ENCODE measurements at places on chromosomes 6 and 20. TPM values are rescaled to one million over a fixed set of nuclear protein-coding genes. Genes with fewer than 3 reads are reported as not detected.

Gene SEC63
- 22.7 TPM for polyA plus RNA-seq

Gene TBC1D22B
- 5.7 TPM for polyA plus RNA-seq

Gene PAK1IP1
- polyA plus RNA-seq = 23.8 TPM

Gene HLA-DOA
- polyA plus RNA-seq = 0.18 TPM

Gene KCNB1
- polyA plus RNA-seq = 0.01 TPM

Gene TREML2
- 0.07 TPM for polyA plus RNA-seq

Gene GGTLC1
- not detected for polyA plus RNA-seq

Gene IYD
- not detected for polyA plus RNA-seq

Gene RWDD2A
- 1.00 TPM for polyA plus RNA-seq

Gene ERMARD
- polyA plus RNA-seq = 22.4 TPM

Gene SEL1L2
- polyA plus RNA-seq = not detected

Gene CLIC5
- polyA plus RNA-seq = not detected

Gene RFX6
- polyA plus RNA-seq = not detected

Gene SLC32A1
- not detected for polyA plus RNA-seq

Gene TBXT
- polyA plus RNA-seq = not detected

Gene LY6G5C
- polyA plus RNA-seq = 1.00 TPM

Gene PNLDC1
- not detected for polyA plus RNA-seq

Gene SOBP
- not detected for polyA plus RNA-seq

Gene MTFR2
- 13.2 TPM for polyA plus RNA-seq

Gene PKIB
- 4.7 TPM for polyA plus RNA-seq

Gene TCF21
- polyA plus RNA-seq = not detected

Gene PPIL4
- polyA plus RNA-seq = 3.6 TPM

Gene NKX2-4
- not detected for polyA plus RNA-seq

Gene TPBG
- polyA plus RNA-seq = 95.2 TPM

Gene PPIL6
- 0.45 TPM for polyA plus RNA-seq

Gene PTGIS
- not detected for polyA plus RNA-seq

Gene STX16
- polyA plus RNA-seq = 29.5 TPM

Gene PTK6
- polyA plus RNA-seq = 0.29 TPM

Gene ROS1
- 6.9 TPM for polyA plus RNA-seq

Gene TRMT11
- polyA plus RNA-seq = 14.8 TPM

Gene CDH22
- polyA plus RNA-seq = not detected

Gene SLC22A7
- polyA plus RNA-seq = not detected

Gene KHDRBS2
- polyA plus RNA-seq = not detected

All from mammary epithelial cell (primary cell).